Stimulated activated effector memory CD8-positive, alpha-beta T cell treated with anti-CD3 and anti-CD28 coated beads, Interleukin-12 subunit alpha, Interleukin-12 subunit beta, amount 100 ng/mL, for 72 hours (primary cell): ENCODE measurements at places on chromosomes 3 and 15.
A peak's percentile ranks its signal among the peaks of the same experiment; 100 is the strongest.

DNA sequence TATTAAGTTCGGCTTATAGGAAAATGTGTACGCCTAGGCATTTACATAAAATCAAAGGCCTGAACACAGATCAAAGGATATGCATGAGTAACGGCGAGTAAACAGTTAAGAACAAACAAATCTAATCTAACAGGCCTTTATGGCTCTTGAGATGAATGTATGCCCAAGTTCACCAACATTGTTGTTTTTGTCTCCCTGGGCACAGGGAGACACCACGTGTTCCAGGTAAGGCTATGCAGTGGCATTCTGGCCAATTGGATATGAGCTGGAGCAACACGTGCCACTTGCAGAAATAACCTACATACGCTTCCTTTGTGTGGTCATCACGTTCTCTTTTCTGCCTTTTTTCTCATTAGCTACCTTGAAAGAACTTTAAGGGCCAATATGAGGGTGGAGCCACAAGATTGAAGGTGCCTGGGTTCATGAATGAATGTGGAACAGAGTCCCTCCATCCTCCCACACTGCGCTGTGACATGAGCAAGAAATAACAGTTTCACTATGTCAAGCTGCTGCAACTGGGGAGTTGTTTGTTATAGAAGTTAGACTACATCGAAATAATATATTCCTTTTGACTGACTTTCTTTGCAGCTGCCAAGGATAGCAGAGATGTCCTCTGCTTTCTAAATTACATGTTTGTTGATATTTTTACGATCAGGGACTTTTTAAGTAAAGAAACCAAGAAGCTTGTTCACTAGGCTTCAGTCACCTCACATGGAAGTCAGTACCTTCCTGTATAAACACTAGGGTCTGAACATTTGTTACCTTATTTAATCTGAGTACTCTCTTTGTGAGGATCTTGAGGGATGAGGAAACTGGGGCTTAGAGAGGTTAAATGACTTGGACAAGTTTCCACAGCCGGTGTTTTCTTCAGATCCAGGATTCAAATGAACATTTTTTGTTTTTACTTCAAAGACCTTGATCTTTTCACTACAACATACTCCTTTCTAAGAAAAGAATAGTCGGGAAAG lies 427.5 kb upstream of the TBL1XR1 start:
- no peak for DNase-seq

DNA sequence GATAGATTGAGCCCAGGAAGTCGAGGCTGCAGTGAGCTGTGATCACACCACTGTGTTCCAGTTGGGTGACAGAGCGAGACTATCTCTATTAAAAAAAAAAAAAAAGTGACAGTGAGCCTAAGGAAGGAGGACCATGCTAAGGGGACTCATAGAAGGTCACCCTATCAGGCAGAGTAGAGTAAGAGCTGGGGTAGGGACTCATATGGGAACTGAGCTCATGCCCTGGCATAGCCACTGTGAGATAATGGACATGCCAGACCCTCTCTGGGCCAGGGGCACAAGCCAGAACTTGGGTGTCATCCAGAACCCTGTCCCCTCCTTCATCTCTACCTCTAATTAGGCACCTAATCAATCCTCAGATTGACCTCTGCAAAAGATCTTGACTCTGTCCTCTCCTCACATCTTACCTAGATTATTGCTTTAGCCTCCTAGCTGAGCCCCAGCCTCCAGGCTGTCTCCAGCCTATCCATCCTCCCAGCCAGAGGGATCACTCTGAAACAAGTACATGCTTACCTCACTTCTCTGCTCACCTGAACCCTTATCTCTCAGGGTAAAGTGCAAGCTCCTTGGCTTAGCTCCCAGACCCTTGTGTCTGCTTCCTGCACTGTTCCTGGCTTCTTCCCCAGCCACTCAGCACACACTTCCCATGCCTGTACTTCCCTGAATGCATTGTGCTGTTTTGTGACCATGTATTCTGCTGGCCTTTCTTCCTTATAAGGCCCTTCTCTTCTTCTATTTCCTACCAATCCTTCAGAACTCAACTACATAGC lies 76.4 kb downstream of the DAPK2 start:
- no peak for DNase-seq

- no peak for DNase-seq
Observed at GRCh38 chr15:74233373-74233772, 2.8 kb upstream of the CCDC33 start.

GRCh38 chr15:27196691-27197090 lies 225.7 kb downstream of the GABRG3 start:
- DNase-seq = no peak

- DNase-seq = no peak
Observed at GRCh38 chr15:69119683-69120395, 40.6 kb upstream of the GLCE start.

DNA sequence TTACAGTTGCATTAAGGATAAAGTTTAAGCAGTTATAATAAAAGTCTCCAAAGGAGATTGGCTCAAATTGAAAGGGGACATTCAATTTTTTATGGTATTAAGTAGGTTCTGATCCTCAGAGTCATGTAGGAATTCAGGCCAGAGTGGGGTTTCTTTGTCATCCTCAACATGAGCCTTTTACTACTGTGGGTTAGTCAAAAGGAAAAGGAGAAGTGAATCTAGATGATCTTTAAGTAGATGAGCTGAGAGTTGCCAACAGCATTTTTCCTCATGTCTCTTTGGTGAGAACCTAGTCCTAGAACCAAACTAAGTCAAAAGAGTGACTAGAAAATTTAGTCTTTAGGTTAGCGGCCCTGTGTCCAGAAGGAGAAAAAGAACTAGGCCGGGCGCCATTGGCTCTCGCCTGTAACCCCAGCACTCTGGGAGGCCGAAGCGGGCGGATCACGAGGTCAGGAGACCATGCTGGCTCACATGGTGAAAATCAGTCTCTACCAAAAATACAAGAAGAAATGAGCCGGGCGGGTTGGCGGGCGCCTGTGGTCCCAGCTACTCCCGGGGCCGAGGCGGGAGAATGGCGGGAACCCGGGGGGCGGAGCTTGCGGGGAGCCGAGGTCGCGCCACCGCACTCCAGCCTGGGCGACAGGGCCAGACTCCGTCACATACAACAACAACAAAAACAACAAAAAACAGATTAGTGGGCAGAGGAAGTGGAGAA lies 4.2 kb upstream of the CHL1 start:
- no peak for DNase-seq

DNA sequence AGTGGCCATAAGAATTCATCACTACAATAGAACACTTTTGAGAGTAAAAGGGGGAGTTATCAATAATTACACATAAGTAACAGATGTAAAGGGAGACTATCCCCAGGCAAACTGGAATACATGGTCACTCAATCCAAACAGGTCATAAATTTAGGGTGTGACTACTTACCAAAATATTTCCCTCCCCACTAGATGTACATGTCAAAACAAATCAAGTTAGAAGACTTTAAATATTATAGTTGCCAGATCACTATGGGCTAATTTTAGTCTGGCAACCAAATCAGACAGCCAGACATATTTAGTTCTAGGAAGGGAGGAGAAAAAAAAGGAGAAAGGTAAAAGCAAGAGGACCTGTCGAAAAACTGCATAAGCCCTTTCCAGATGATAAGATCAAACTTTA lies 23.1 kb downstream of the SLC24A5 start:
- no peak for DNase-seq

DNA sequence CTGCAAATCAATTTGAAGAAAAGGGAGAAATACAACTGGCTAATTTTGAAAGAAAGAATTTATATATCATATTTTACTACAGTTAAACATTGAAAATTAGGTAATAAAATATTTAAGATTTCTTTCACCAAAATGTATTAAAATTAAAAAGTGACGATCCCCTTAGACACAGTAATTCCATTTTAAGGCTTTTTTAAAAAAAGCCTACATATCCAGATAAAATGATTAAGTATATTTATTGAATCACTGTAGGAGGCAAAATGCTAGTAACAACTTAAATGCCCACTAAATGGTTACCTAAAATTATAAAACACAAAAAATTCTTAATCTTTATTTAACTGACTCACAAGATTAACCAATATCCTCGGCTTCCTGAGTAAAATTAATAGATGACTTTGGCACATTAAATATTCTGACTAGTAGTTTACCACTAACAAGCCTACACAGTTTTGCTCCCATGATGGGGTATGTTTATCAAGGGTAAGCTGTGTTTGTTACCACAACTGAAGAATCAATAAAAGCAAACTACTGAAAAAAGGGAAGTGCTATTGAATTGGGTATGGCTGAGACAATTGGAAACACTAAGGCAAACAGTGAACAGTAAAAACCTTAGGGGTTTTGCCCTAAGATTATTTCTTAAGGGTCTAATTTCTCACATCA lies 28.4 kb downstream of the ANKRD28 start:
- no peak for DNase-seq

- DNase-seq = no peak
Observed at GRCh38 chr3:20052851-20053250, 12.6 kb downstream of the KAT2B start.

DNA sequence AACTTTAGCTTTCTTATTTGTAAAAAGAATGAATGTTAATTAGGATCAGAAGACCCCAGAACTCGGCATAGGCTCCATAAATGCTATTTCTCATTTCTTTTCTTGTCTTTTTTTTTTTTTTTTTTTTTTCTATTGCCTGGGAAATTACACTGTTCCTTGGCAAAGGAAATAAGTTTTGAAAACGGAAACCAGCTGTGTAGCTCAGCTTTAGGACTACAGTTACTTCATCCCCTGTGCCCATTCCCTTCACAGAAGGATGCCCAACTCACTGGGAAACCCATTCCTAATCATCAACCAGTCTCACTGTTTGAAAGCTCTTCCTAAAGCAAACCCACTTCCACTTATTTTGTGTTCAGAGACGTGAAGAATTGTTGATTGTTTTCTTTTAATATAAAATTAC lies 254.0 kb upstream of the IL12A start:
- no peak for DNase-seq

DNA sequence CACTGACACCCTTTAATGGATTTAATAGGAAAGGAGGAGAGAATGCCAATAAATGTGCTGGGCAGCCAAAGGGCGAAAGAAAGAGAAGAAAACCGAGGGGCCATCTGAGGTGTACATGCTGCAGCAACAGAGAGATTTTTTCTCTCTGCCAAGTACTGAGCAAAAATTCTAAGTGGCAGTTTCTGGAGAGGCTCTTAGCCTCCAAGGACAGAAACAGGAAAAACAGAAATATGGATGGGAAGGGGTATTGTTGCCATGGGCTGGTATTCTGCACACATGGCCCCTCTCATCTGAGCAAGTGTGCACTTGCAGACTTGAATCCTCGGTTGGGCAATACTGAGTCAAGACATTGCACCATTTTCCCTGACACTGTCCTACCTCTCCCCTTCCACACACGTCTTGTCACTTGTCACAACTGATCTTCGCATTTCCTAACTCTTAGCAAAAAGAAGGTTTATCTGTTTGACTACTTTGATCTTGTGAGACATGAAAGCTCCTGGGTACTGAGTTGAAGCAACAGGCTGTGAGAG lies 73.9 kb downstream of the PRICKLE2 start:
- DNase-seq = no peak

GRCh38 chr15:78370013-78370412 lies 29.9 kb downstream of the CRABP1 start:
- no peak for DNase-seq

DNA sequence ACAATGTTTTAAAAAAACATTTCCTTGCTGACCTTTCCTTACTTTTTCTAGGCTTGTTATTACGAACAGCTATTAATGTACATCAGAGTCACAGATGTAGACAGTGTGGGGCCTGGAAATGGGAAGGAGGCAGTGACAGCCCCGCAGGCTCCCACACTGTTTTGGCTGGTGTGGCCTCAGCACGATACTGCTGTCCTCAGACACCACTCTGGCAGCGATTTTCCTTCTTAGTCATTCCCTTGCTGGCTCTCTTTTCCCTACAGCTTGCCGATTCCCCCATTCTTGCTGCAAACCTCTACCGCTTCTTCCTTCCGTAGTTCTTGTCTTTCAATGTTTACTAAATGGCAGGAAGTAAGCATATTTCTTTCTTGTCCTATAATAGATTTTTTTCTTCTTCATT lies 113.1 kb downstream of the ABI3BP start:
- DNase-seq = no peak

- peak; percentile 98 for DNase-seq
Observed at GRCh38 chr3:120093911-120094775, at the start of gene GSK3B. Gene GSK3B (minus strand): TSS chr3:120094447. CDS start chr3:120093434, 1,013 bp downstream.

- DNase-seq = no peak
Observed at GRCh38 chr3:158685159-158685558, 12.7 kb upstream of the LXN start.

DNA sequence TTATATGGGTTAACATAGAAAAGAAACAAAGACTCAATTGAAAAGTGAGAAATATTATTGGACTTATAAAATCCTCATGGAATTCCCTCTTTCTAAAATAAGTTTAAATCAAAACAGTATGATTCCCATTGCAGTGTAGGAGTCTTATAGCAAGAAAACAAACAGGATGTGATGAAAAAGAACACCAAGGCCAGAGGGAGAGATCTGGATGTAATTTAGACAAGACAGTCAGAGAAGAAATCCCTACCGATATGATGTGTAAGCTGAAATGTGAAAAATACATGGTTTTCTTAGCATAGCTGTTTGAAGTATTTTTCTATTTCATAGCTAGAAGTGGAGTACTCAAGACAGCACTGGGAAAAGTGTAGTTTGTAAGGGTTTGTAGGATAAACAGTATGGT lies 521.5 kb downstream of the RSL24D1 start:
- no peak for DNase-seq

DNA sequence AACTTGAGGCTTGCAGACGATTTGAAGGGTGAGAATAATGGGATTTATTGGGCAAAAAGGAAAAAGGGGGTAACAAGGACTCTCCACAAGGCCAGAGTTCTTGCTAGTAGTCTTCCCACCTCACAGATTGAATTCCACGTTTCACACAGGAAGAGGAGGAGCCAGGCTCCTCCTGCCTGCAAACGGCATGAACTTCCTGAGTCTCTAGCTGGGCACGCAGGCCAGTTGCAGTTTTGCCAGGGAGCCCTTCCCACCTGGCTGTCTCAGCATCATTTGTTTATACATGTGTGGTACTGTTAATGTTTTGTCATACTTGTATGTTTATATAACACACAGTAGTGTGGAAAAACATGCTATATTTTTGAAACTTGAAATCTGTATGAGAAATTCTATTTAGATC lies 155.0 kb downstream of the NLGN1 start:
- no peak for DNase-seq

DNA sequence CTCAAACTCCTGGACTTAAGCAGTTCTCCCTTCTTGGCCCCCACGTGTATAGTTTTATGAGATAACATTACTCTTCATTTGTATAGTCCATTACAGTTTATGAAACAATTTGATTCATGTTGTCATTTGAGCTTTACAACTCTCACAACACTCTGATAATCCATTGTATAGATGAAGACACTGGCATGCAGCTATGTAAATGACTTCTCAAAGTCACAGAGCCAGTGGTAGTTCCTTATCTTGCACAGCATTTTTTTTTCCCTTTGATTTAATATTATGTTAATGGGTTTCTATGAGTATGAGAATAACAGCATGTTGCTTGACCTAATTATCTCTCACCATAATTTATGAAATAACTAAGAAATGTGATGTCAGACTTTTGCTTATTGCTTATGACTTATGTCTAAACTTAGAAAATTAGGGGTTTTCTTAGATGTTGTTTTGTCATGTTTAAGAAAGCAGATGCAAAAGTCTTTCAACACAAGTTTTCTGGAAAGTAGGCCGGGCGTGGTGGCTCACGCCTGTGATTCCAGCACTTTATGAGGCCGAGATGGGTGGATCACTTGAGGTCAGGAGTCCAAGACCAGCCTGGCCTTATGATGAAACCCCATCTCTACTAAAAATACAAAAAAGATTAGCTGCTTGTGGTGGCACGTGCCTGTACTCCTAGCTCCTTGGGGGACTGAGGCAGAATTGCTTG lies 13.3 kb downstream of the VPS8 start:
- DNase-seq = no peak
